ENCODE measurements at places on chromosomes 11 and 22. TPM values are rescaled to one million over a fixed set of nuclear protein-coding genes. Genes with fewer than 3 reads are reported as not detected.

DNA sequence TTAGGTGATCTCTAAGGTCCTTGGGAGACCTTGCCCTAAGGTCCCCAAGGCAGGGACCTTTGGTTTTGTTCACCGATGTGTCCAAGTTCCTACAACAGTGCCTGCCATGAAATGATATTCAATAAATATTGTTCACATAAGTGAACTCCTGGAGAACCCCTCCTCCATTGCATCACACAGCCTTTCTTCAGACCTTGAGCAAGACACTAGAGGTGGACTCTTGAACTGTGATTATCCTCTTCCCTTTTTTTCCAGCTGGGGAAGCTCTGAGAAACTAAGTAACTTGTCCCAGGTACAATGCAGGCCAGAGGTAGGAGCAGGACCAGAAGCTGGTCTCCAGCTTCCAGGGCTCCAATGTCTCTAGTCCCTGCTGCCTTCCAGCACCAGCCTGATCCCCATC is 76.6 kb upstream of the LMO1 start:
- no peak for DNase-seq

- DNase-seq, result no peak
Observed at GRCh38 chr11:44648109-44648508, 78.7 kb upstream of the TSPAN18 start.

DNA sequence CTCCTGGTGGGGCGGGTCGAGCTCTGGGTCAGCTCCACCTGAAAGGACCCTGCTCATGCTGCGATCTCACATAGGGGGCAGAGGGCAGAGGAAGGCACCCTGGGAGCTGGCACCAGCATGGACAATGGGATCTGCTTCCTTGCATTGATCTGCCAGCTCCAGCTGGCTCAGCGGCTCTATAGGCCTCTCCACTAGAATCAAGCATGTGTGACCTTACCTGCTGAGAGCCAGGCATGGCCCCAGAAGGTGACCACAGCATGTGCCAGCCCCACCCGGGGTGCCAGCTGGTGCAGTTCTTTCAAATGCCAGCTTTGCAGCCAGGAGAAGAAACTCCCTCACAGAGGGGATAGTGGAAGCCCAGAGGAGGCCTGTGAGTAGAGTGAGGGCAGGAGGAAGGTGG is 22.0 kb upstream of the KLHL35 start:
- no peak for DNase-seq

DNA sequence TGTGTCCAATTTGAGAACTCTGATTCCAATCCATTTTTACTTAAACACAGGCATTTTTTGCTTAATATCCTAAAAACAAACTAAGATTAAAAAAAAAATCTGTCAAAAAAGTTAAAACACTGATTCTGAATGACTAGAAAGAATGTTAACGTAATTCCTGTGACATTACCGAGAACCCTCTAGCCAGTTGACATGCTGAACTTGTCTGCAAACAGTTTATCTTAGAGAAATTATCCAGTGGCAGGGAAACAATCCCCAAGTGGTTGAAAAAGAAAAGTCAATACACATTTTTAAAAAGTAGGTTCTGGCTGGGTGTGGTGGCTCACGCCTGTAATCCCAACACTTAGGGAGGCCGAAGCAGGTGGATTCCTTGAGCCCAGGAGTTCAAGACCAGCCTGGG is 11.6 kb downstream of the KMT5B start:
- DNase-seq, result no peak

DNA sequence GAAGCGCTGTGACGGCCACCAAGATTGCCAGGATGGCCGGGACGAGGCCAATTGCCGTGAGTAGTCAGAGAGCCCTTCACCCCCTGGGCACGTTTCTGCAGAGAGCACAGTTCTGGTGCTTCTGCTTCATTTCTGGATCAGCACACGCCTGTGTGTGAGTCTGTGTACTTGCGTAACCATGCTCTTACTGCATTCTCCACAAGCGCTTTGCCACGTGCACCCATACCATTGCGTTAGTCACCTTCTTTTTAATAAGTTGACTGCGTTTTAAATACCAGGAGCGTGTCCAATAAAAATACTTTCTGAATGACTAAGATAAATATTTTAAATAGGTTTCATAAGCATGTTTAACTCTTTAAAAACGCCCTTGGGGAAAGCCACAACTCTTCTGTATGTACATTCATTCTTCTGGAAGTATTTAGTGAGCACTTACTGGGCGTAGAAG is 143.0 kb upstream of the SORL1-AS1 start:
- peak; percentile 89 for DNase-seq

DNA sequence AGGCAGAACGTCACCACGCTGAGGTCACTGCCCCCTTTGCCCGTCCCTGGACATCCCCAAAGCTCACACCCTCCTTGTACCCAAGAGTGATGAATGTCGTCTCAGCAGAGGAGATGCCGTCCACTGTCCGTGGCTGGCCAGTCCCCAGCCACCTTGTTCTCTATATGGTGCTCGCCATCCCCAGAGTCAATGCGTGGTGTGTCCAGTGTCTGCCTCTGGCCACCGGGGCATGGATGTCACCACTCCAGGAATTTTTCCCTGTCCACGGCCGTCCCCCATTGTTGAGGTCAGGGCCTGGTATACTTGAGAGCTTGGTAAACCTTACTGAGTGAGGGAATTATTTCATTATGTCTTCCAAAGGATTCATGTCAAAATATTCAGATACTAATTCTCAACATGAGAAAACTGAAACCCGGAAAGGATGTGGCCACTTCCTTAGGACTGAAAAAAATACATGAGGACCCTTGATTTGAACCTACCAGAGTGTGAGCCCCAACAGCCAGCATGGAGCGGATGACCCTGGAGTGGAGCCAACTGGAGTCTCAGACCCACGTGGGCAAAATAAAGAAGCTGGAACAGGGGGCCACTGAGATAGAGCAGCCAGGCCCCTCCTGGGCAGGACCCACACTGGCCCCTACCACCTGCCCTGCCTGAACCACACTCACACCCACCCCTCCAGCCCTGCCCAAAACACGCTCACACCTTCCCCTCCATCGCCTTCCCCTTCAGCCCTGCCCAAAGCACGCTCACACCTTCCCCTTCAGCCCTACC is 376.4 kb downstream of the BRD1 start:
- DNase-seq, result no peak

DNA sequence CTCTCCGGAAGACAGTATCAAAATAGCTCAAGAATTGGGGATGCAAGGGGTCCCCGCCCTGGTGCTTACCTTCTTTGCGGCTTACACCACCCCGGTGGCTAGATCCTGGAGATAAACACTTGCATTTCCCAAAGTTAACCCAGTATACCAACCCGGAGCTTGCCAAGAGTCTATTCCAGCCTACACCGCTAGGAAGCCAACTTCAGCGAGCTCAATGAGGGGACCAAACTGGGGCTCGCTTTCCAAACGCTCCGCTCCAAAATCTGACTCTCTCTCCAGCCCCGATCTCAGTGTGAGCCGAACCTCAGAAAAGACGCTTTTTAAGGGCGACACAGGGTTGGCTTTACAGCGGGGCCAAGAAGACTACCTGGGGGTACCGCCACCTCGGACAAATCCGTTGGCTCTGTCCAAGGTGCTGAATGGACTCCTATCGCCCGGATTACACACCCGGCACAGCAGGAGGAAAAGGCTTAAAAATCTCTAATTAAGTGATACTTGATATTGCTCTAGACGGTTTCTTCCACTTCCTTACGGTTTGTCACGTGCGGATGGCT is 20.1 kb upstream of the BDNF start:
- peak; percentile 70 for DNase-seq

GRCh38 chr11:77386178-77386577 is 84.7 kb upstream of the GDPD4 start:
- DNase-seq, result no peak

GRCh38 chr11:130124096-130124495 is 35.5 kb upstream of the ST14 start:
- peak; percentile 52 for DNase-seq

DNA sequence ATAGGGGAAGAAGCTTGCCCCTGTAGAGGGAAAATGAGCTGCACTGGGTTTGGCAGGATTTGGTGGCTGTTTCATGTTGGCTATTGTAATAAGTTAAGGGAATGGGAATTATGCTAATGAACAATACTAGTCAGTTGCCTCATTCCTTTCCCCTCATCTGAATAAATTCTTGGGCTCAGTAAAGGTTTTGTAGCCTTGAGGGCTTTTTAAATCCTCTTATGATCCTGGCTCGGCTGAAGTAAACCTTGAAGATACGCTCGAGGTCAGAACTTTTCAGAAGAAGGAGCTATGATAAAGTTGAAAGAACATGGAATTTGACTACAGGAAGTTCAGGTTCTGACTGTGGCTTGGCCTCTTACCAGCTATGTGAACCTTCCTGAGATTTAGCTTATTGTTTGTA is 448.7 kb downstream of the RAB38 start:
- no peak for DNase-seq

DNA sequence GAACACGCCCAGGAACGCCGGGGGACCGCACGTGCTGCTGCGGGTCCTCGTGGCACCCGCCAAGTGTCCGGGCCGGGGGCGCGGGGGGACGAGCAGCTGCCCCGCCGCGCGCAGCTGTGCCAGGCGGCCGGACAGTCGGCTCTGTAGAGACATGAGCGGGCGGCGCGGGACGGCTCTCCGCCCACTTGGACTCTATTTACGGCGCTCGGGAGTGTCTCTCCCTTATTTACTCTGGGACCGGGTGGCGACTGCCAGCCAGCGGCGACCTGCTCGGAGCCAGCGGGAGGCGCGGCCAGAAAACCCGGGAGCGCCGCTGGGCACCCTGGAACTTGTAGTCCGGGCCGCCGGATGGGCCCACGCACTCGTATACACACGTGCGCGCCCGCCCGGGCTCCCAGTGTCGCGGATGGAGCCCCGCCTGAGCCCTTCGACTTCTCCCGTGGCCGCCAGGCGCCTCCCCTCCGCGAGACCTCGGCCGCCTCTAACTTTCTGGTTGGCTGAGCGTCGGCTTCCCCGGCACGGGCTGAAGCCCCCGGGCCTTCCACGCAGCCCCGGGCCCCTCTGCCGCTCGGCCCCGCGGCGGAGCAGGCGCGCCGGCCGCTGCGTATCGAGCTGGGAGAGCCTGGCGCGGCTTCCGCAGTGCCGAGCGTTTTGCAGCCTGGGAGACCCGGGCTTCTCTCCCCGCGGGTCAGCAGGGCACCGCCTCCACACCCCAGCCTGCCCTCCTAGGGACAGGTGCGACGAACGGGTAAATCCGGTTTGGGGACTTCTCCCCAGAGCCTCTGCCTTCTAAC is at the start of gene MACROD1:
MACROD1 (minus strand) TSS at position 272 of the 794 bp plus-strand sequence; CDS start at position 153, 119 bp downstream.
- peak; percentile 88 for DNase-seq

GRCh38 chr22:50008151-50009040 is 4.2 kb downstream of the IL17REL start:
- DNase-seq, result peak; percentile 1

GRCh38 chr11:47587723-47588326 is 1.3 kb downstream of the FAM180B start:
- DNase-seq, result no peak

DNA sequence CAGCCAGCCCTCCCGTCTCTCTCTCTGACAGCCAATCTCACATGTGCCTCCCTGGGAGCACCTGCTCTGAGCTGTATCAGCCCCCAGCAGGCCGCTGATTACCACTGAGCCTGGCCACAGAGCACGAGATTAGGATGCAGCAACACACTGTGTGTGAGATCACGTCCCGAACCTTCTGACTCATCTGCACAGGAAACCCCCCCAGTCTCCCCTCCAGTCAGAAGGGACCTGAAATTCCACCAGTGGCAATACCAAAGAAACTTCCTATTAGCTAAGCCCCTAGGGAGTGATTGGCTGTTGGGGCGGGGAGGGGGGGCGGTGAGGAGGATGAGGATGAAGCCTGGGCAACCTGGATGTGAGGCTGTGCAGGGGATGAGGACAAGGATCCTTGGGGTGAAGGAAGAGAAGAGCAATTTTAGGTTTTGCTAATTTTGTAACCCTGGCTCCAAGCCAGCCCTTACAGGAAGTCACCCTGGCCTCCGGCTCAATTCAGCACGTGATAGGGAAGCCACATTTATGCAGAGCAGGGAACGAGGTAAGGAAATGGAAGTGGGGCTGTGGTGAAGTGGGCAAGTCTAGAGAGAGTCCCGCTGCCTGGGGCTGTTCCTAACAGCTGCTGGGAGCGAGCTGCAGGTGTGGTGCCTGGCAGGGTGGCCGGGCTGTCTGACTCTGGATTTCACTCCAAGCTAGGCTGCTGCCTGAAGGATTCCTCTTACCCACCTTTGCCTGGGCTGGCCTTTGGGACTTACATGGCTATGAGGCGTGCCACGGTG is 1.9 kb downstream of the SLC43A3 start:
- peak; percentile 97 for DNase-seq

DNA sequence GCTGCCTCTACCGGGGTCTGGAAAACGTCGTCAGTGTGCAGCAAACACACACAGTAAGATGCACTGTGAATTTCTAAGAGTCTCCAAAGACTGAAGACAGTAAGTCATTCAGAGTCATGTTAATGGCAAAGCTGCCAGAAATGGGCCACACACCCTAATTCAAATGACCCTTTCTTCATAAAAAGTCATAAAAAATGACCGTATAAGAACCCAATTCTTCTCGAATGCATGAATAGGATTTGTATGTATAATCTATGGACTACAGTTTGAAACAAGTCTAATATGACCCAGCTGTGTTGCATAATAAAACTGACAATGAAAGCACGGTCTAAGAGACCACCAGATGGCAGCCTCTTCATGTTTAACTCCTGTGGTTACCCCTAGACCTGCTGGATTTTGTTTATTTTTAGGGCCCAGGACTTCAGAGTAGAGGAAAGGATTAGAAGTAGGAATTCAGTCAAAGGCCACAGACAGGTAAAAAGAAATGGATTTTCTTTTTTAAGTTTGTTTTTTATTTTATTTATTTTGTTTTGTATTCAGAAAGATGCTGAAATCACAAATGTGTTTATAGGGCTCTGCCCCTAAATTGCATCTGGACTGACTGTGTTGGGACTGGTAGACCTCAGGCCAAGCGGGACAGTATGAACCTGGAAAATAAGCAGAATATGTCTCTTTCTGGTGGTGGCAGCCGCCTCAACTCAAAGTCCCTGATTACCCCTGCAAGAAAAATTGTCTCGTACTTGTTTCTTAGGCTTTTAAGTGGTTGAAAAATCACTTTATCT is 32.1 kb upstream of the SLC5A12 start:
- DNase-seq, result peak; percentile 43

- DNase-seq, result no peak
Observed at GRCh38 chr11:1743585-1744136, 6.7 kb downstream of the IFITM10 start.

GRCh38 chr22:44272401-44272771 is 40.4 kb downstream of the SHISAL1 start:
- no peak for DNase-seq

GRCh38 chr11:76209375-76209972 is 3.2 kb upstream of the WNT11 start:
- DNase-seq, result no peak

The NAALAD2 gene
- total RNA-seq, result 1.9 TPM

The NTM gene
- 15.8 TPM for total RNA-seq

The NECTIN1 gene
- 4.1 TPM for total RNA-seq

The IL18 gene
- not detected for total RNA-seq

The SMTNL1 gene
- not detected for total RNA-seq

The SLC22A12 gene
- not detected for total RNA-seq

The TPCN2 gene
- 3.3 TPM for total RNA-seq

The ADORA2A gene
- total RNA-seq, result 2.7 TPM

The BATF2 gene
- total RNA-seq, result 0.51 TPM

The INS gene
- not detected for total RNA-seq

Measured in Daoy (cell line).